ENCODE measurements at places on chromosomes 3 and 15.

DNA sequence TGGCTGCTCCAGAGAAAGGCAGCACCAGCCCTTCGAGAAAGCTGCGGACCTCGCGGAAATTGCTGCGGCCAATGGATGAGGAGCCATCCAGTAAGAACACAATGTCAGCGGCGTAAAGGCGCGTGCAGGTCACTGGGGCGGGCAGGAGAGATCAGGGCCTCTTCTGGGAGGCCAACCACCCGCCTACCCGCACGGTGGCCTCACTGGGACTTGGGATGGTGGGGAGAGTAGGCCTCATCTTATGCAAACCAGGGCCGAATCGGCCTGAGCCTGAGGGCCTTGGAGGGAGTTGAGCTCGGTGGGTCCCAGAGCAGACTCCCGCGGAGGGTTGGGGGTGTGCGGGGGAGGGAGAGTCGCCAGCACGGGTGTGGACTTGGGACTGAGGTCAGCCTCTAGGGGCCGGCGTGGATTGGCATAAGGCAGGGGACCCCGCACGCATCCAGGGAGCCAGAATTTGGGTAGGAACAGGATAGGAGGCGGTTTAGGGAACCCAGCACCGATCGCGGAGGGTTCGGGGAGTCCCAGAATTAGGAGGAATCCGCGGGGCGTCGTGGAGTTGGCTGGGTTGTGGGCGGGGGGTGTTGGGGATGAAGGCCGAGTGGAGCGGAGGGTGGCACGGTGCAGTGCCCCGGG is 596 bp downstream of the COL7A1 start:
- DNase-seq = no peak

GRCh38 chr3:53525765-53526703 is 31.6 kb downstream of the CACNA1D start:
- DNase-seq = no peak

DNA sequence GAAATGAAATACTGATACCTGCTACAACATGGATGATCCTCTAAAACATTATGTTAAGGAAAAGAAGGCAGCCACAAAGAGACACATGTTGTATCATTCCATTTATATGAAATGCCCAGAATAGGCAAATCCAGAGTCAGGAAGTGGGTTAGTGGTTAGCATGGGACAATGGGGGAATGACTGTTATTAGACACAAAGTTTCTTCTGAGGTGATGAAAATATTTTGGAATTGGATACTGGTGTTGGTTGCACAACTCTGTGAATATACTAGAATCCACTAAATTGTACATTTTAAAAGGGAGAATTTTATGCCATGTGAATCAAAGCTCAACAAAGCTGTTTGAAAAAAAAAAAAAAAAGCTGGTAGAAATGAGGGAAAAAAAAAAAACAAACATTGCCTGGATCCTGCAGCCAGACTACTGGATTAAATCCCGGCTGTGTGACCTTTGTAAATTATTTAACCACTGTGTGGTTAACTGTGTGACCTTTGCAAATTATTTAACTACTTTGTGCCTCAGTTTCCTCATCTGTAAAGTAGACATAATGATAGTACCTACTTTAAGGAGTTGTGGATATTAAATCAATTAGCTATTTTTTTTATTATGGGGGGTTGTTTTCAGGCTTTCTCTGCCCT is 75.6 kb upstream of the PRICKLE2 start:
- DNase-seq = no peak

GRCh38 chr3:13197795-13198194 is 124.6 kb upstream of the IQSEC1 start:
- DNase-seq = no peak

GRCh38 chr15:60551147-60551780 is 72.3 kb upstream of the ICE2 start:
- no peak for DNase-seq

DNA sequence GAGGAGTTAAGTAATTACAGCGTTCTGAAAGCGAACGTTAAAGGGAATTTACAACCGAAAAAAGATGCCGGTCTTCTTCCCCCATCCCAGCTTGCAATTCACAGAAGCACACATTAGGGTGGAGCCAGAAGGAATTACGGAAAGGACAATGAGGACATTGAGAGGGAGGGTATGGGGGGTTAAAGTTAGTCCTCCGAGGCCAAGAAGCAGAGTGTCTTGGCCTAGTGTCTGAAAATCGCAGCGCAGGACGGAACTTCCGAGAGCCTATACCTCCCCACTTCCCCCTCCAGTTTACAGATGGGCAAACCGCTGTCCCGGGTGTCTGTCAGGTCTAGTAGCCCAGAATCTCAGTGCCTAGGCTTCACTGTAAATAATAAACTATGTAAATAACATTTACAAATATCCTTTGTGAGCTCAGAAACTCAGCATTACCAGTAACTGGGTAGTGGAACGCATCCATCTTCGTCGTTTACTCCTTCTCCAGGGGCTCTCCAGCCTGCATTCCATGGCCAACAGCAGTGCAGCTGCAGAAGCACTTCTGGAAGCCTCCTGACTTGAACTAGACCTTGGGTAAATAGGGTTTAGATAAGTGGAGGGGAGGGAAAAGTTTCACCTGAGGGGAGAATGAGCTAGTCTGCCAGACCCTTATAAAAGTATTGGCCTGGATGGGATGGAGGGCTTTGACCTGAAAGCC is 922 bp downstream of the ADPRH start:
- no peak for DNase-seq

- no peak for DNase-seq
Measured at GRCh38 chr15:58795825-58796224, 24.7 kb downstream of the MINDY2 start.

DNA sequence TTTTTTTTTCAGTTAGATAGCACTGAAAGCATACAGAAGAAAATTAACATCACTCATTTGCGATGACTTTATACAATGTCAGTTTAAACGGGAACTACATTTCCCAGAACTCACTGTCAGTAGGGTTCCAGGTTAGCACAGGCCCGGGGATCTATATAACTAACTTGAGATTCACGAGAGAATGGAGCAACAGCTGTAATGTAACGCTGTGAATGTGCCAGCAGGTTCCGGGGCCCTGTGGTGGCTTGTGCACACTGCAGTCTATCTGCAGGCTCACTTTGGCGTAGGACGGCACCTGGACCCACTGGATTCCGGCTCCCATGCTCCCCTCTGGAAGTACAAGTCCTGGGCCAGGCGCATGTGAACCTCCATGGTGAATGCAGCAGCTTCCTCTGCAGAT is 19.4 kb downstream of the CCR1 start:
- DNase-seq = no peak

DNA sequence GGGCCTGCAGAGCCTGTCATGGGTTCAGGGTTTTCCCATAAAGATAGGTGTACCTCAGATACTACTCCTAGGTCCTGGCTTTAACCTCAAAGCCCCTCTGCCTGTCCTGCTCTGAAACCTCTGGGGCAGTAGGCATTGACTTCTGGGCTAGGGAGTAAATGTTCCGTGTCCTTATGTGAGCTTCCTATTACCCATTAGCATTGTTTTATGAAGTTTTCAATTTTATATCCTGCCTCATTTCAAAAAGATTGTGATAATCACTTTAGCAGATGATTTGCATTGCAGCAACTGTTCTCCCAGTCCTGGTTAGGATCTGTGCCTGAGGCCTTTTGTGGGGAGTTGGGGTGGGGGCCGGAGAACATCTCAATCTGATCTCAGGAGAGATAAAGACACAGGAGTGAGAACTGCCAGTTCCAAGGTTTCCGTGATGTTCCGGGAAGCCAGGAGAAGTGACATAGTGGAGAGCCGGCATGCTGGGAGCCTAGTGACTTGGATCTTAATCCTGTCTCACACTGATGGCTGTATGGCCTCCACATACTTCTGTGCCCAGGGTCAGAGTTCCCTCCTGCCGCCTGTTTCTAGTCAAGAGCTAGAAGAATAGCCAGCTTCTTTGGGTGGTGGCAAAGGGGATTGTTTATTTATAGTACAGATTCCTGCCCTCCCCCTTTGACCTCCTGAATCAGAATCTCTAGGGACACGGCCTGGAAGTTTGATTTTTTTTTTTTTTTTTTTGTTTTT is 10.6 kb downstream of the TPM1 start:
- no peak for DNase-seq

- no peak for DNase-seq
Measured at GRCh38 chr3:2931265-2931664, 178.9 kb downstream of the IL5RA start.

GRCh38 chr3:33152363-33153360 is 38.8 kb downstream of the CRTAP start:
- no peak for DNase-seq

- DNase-seq = no peak
Measured at GRCh38 chr15:99603828-99604227, 38.0 kb downstream of the MEF2A start.

- no peak for DNase-seq
Measured at GRCh38 chr15:65384505-65384894, 6.7 kb upstream of the IGDCC3 start.
